Right renal pelvis (tissue), 4 donors: ENCODE measurements at places on chromosomes 2 and 18. TPM values are rescaled to one million over a fixed set of nuclear protein-coding genes. Genes with fewer than 3 reads are reported as not detected.

The OXER1 gene
- 7.4 TPM for polyA plus RNA-seq

The VWA3B gene
- 0.36 TPM for polyA plus RNA-seq

The BCL2 gene
- polyA plus RNA-seq, result 28.8 TPM

The CPS1 gene
- 4.5 TPM for polyA plus RNA-seq

The IL1R1 gene
- 40.1 TPM for polyA plus RNA-seq

The FKBP1B gene
- polyA plus RNA-seq, result 14.0 TPM

The GPR17 gene
- 1.2 TPM for polyA plus RNA-seq

The MXD1 gene
- polyA plus RNA-seq, result 11.3 TPM

The UPP2 gene
- 3.7 TPM for polyA plus RNA-seq

The LCT gene
- polyA plus RNA-seq, result not detected

The LHCGR gene
- 0.18 TPM for polyA plus RNA-seq

The PID1 gene
- 8.3 TPM for polyA plus RNA-seq

The KRTCAP3 gene
- polyA plus RNA-seq, result 6.5 TPM

The DTNB gene
- polyA plus RNA-seq, result 19.2 TPM

The SKOR2 gene
- not detected for polyA plus RNA-seq

The PAIP2B gene
- polyA plus RNA-seq, result 18.0 TPM

The SLC11A1 gene
- 1.1 TPM for polyA plus RNA-seq

The FAM136A gene
- polyA plus RNA-seq, result 71.1 TPM

The CPO gene
- polyA plus RNA-seq, result 1.2 TPM

The DSG1 gene
- 0.04 TPM for polyA plus RNA-seq

The C2orf78 gene
- not detected for polyA plus RNA-seq

The SIGLEC15 gene
- 0.35 TPM for polyA plus RNA-seq

The REG3A gene
- not detected for polyA plus RNA-seq

The TMX3 gene
- 76.1 TPM for polyA plus RNA-seq

The GAL3ST2 gene
- 0.56 TPM for polyA plus RNA-seq

The RGPD4 gene
- polyA plus RNA-seq, result not detected

The AQP12A gene
- 1.0 TPM for polyA plus RNA-seq

The SGPP2 gene
- 17.7 TPM for polyA plus RNA-seq

The C2orf15 gene
- polyA plus RNA-seq, result 13.9 TPM

The G6PC2 gene
- 0.16 TPM for polyA plus RNA-seq

The CIB4 gene
- polyA plus RNA-seq, result 0.42 TPM

The DSEL gene
- polyA plus RNA-seq, result 22.5 TPM

The NAT8 gene
- polyA plus RNA-seq, result 25.5 TPM

The THOC1 gene
- polyA plus RNA-seq, result 60.8 TPM

The DUSP2 gene
- polyA plus RNA-seq, result 4.5 TPM

The NT5C1B gene
- 0.88 TPM for polyA plus RNA-seq
